ENCODE measurements at places on chromosomes 5 and 9.

DNA sequence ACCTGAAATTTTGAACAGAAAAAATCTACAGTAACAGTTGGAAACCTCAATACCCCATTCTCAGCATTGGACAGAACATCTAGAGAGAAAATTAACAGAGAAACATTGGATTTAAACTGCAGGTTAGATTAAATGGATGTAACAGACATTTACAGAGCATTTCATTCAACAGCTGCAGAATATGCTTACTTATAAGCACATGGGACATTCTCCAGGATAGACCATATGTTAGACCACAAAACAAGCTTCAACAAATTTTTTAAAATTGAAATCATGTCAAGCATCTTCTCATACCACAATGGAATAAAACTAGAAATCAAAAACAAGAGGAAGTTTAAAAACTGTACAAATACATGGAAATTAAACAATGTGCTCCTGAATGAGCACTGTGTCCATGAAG is 316.3 kb downstream of the FAM170A start:
- no peak for DNase-seq

- no peak for DNase-seq
These were observed 862.8 kb downstream of the TAF11L14 start for GRCh38 chr5:18497089-18497488.

GRCh38 chr5:76069061-76069735 is 14.0 kb upstream of the SV2C start:
- DNase-seq: no peak

DNA sequence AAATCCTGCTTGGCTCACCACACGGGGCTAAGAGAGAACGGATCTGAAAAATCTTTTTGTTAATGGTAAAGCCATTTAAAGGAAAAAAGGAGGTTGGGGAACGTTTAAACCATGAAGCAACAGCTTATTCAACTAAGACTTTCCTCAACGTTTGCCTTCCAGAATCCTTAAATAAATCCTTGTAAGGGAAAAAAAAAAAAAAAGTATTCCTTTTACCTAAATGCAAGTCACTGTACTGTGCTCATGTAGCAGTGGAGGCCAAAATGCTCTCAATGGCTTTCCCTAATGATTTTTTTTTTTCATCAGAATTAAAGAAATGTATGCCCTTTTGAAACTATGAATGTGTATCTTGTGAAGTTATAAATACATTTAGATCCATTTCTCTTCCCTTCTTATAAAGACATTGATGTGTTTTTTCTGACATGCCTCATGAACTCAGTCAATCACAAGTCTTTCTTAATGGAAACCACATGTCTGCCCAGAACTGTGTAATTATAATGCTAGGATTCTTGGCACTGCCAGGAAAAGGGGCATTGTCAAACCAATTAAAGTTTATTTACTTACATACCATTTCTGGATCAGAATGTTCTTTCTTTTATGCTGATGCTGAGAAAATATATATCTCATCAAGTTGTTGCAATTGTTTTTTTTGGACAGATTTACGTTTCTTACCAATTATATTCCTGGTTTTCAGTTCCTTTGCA is 107.5 kb downstream of the EBF1 start:
- no peak for DNase-seq

DNA sequence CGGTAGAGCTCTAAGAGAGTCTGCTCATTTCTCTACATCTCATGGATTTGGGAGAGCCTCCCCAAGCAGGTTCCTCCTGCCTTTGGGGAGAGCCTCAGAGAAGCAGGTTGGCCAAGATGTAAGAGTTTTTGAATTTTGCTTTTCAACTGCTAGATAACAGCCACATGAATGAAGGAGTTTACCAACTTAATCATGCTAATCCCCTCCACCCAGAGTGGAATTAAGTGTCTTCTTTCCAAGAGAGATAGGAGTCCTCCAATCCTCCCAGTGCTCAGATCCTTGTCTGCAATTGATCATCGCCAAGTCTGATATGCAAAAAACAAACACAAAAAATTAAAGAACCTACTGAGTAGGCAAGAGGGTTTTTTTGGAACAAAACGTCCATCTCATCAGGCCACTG is 99.4 kb upstream of the MAP3K1 start:
- DNase-seq: no peak

- no peak for DNase-seq
These were observed 224.6 kb upstream of the PLPPR1 start for GRCh38 chr9:100803956-100804355.

DNA sequence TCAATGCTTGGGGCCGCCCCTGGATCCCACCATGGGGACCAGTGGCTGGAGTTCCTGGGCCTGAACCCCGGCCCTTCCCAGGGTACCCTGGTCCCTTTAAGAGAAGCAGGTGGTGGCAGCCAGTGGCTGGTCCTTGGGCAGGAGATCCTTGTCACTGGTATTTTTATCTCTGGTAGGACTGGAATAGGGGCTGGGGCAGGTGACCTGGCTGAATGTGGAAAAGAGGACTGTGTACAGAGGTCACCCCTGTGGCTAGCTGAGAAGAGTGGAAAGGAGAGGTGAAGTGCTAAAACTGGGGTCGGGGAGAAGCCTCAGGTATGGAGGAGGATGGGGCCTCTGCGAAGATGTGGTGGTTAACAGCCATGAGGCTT is 7.0 kb downstream of the CRAT start:
- no peak for DNase-seq

- no peak for DNase-seq
These were observed 20.4 kb downstream of the FBXO10 start for GRCh38 chr9:37555786-37556185.

GRCh38 chr5:78287833-78288232 is 6.7 kb downstream of the AP3B1 start:
- no peak for DNase-seq

DNA sequence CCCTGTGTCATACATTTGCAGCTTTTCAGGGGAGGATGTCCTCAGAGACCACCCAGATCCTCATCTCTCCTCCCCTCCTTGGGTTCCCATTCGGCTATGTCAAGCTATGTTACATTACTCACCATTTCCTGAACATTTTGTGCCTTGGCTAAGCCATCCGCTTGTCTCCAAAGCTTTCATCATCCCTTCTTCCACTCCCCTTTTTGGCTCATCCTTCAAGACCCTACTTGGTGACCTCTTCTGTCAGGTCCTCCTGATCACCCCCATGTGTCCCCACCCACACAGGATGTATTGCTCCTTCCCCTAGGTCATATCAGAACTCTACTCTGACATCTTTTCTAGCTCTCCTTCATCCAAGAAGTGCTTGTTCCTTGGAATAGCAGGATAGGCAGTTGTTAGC is 81.8 kb downstream of the BOD1 start:
- no peak for DNase-seq

GRCh38 chr9:91214086-91214485 is 147.6 kb downstream of the AUH start:
- no peak for DNase-seq

DNA sequence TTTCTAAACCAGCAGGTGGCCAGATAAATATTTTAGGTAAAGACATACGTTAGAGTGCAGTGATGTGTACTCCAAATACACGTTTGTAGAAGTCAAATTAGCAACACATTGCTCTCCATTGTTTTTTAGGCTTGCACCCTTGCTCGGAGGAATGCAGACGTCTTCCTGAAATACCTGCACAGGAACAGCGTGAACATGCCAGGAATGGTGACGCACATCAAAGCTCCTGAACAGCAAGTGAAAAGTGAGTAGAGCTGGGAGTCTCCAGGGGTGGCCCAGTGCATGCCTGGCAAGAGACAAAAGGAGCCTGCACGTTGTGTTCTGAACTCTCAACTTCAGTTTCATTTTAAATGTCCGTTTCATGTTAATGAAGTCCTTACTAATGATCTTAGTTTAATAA is 207.5 kb upstream of the OTULINL start:
- no peak for DNase-seq

GRCh38 chr9:18074041-18074440 is 399.9 kb upstream of the ADAMTSL1 start:
- no peak for DNase-seq

DNA sequence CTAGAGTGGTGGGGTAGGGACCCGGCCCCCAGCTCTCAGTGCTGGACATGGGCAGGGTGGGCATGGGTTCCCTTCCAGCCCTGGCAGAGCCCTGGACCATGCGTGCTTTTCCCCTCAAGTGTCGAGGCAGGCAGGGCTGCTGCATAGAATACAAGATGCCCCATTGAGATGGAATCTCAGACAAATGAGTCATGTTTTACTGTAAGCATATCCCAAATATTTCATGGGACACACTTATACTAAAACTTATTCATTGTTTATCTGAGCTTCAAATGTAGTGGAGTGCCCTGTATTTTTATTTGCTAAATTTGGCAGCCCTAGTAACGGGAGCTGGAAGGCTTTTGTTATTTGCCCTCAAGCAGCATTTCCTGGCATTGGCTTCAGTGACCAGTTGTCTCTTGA is 3.2 kb upstream of the RNU6ATAC start:
- DNase-seq: no peak

DNA sequence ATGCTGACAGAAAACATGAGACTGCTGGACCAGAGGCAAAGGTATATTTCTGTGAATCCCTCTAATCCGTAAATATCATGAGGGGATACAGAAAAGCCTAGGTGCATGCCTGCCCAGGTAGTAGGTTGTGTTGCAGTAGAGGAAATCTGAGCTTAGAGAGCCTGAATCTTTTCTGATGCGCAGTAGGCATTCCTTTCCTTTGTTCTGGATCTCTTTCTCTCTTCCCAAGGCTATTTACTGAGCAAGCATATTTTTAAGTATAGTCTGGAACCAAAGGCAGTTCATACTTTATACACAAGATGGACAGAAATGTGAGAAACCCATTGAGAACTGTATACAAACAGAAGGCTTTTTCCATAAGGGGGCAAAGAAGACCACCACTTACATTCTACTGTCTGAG is 359.3 kb downstream of the TMEM161B start:
- DNase-seq: no peak

GRCh38 chr9:16236311-16236710 is 634.2 kb downstream of the BNC2 start:
- no peak for DNase-seq

DNA sequence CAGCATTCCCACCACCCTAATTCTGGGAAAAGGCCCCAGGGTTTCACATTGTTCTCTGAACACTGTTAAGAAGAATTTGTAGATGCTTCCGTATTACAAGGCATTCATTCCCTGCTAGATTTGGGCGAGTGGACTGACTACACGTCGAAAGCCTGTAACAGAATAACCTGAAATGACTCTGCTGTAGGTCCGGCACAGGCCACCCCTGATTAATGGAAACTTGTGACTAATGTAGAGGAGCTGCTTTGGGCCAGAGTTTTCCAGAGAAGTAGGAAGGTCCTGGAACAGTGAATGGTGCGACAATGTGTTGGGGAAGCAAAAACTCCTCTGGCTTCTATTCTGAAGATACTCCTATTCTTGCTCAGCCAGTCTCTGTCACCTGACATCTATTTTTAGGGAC is 87.6 kb downstream of the NR3C1 start:
- DNase-seq: no peak

- no peak for DNase-seq
These were observed 103.5 kb downstream of the ZNF462 start for GRCh38 chr9:106966481-106966880.
